ENCODE measurements at places on chromosomes 5 and 9.

DNA sequence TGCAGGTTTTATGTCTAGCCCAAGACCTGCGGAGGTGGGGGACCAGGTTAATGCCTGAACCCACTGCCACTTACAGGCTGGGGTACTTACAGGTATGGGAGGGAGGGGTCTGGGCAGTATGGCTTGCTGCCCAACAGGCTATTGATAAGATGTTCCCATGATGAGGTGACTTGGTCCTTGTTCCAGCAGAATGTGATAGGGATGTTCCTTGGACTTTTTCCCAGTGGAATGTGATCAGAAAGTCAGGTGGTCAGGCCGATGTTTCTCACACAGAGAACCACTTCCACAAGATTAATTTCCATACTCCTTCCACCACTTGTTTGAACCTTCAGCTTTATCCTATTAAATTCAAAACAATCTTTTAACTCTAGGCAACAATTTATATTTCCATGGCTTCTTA, 27.0 kb upstream of the GPX3 start:
- no peak for DNase-seq

DNA sequence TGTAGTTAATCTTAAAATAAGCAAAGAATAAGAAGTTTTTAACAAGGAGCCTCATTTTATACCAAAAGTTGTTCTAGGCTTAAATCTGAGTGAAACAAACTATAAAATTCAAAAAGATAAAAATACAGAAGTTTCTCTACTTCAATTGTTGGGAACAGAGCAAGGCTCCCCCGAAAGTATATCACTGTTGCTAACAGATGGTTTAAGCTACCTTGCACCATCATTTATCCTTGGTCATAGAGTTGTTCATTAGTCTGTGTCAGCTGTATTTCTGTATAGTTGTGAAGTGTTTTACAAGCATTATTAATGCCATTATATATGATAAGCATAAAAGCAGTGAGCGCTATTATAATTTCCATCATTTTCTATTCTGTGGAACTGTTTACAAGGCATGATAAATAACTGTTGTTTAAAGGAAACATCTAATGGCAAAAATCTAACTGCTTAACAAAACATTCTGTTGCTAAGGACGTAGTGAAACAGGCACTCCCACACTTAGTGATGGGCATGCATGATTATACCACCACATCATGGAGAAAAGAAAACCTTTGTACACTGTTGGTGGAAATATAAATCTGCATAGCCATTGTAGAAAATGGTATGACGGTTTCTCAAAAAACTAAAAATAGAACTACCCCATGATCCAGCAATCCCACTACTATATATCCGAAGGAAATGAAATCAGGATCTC, 23.3 kb upstream of the ACO1 start:
- no peak for DNase-seq

DNA sequence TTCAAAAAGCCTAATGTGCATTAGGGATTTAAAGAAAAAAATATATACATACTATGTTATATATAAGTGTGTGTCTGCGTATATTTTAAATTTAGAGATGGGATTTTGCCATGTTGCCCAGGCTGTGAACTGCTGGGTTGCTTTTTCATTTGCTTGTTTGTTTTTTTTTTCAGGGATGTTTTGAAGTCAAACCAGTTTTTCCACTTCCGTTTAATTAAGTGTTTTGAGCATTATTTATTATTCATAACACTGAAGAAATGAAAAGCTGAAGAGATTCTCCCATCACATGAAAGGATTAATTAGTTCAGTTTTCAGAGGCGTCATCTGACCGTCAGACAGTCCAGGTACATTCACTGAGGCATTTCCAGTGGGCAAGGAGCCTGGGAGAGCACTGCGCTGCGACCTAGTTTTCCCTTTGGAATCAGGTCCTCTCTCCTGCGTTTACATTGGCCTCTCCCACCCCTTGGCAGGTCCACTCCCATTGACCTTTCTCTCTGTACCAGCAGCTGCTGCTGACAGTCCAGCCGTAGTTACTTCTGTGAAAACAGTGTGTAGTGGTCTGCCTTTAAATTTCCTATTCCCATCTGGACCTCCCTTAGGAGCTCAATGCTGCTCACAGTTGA, 26.0 kb downstream of the ARRDC3 start:
- DNase-seq, result no peak

- no peak for DNase-seq
These were observed 80.0 kb upstream of the TUT7 start for GRCh38 chr9:86434039-86434726.

DNA sequence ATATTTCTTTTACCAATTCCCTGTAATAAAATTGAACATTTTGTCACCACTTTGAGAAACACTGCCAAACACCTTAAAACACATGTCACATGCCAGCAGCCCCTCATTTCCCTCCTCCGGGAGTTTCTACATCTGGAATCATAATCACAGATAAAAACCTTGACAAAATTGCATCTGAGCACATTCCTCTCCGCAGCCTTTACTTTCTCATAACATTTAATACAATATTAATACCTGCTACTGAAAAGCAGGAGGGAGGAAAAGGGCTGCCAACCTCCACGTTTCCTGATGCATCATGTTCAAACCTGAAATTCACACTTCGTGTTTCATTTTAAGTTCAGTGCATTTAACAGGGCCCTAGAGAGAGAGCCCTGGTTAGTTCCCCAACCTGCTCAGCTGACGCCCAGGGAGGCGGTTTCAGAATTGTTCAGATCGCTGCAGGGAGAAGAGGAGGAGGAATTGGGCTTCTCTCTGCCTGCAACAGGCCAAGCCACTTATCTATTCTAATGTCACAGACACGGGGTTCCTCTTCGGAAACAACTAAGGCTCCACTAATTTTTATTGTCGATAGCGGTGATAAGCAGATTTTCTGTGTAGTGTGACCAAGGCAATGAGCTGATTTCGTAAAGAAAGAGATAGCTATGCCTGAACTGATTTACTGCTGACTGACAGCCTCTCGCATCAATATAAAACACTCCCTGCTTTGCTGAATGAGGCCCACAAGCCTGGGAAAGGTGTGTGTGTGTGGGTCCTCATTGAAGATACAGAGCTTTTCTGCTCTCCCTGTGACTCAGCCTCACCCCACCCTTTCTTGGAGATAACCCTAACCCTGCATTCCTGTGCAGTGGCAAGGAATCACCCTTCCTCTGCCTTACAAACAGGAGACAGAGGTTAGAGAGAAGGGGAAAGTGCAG, 4.9 kb upstream of the LHX2 start:
- DNase-seq, result no peak

- DNase-seq, result no peak
These were observed 2.0 kb downstream of the BRD3 start for GRCh38 chr9:134065612-134066419.

GRCh38 chr9:104361207-104361606, 142.9 kb upstream of the OR13F1 start:
- no peak for DNase-seq

- no peak for DNase-seq
These were observed 36.0 kb downstream of the TTC1 start for GRCh38 chr5:160044967-160045366.

DNA sequence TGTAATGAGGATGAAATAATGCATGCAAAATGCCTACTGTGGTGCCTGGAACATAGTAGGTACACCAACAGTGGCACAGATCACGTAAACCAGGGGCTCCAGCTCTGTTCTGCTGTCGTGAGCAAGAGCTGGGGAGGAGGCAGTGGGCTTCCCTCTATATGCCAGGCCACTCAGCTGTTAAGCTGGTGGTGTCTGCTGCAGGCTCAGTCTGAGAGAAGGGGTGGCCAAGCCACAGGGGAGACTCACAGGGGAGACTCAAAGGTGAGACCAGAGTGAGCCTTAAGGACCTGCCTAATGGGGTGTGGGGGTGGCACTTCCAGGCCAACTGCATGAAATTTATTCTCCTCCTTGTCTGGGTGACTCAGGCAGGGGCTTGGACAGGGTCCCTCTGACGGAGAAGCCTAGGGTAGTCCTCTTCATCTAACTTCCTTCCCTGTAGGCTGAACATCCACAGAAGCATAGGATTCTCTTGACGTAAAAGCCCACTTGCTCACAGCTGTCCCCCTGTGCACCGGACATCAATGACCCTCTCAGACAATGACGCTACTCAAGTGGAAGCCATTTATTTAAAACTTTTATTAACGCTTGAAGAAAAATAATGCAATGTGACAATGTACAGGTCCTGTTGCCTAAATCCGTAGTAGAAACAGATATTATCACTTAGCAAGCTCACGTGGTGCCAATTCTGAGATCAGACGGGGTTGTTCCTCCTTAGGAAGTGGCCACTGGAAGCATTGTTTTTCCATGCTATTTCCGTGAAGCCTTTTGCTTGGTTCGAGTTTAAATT, 13.9 kb downstream of the STC2 start:
- no peak for DNase-seq

DNA sequence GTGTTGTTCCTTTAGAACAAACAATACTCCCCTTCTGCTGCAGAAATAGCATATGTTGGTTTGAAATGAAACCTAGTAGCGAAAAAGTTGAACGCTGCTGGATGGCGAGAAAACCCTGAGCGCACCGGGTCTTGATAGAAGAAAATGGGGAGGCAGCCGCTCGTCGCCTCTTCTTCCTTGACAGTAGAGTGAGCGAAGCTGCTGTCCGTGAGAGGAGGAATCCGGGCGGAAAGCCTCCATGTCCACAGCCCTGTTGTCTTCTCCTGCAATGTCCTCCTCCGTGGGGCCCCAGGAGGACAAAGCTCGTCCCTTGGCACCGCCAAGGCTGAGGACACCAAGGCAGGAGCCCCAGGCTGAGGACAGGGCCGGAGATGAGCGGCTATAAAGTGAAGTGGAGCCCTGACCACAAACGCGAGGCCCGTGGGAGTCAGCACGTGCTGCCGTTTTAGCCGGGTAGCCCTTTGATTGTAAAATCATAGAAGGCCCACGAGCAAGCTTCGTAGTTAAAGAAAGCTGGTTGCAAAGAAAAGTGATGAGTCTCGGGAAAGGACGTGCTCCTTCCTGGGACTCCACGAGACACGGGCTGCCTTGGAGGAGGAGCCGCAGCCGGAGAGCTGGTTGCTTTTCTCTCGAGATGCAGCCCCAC, 35.6 kb downstream of the MRPL36 start:
- no peak for DNase-seq

DNA sequence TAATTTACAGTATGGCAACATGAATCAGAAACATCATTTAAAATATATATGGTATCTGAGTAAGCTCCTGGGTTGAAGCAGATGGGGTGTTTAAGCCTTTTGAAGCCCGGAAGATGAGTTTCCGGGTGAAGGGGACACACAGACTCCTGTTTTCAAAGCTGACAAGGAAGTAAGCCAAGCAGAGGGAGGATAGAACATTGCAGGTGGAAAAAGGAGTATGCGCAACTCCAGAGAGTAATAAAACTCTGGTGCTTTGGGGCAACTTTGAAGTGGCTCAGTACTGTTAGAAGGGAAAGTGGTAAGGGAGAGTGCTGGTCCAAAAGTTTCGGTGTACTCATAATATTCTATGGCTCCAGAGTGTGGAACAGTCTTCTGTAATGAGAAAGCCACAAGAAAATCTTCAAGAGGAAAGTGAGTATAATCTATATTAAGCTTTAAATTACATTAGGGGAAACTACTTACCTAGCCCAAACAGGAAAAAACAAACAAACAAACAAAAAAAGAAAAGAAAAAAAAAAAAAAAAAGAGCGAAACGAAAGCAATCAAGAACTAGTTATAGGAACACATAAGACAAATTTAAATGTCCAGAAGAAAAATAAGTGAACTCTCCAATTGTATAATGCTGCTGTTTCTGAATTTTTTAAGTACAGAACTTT, 2.3 kb upstream of the ST8SIA4 start:
- DNase-seq, result no peak
